ENCODE measurements at places on chromosomes 7 and 10.

DNA sequence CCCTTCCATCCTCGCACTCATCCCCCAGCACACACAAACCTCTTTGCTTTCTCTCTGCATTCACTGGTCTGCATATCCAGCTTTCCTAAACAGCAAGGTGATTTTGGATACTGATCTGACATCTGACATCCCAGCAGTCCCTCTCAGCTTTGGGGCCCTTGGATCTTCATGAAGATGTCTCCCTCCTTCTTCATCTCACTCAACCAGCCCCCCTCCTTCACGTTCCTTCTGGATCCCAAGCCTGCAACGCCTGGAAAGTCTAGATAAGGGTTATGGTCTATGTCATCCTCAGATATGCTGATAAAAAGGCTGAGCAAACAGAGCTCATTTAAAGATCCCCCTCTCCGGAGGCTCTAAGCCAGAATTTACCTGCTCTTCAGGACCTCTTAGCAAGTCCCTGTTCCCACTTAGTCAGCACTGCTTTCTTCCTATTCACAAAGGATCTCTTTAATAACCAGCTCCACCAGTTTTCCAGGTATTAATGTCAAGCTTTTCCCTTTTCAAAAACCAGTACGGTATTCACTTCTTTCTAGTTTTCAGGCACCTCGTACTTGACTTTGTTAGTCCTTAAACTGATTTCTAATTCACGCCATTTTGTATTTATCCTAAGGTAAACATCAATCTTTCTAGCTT, 38.9 kb downstream of the CREB3L2 start:
- no peak for DNase-seq

GRCh38 chr7:150502519-150502918, 12.2 kb upstream of the GIMAP7 start:
- DNase-seq: no peak

DNA sequence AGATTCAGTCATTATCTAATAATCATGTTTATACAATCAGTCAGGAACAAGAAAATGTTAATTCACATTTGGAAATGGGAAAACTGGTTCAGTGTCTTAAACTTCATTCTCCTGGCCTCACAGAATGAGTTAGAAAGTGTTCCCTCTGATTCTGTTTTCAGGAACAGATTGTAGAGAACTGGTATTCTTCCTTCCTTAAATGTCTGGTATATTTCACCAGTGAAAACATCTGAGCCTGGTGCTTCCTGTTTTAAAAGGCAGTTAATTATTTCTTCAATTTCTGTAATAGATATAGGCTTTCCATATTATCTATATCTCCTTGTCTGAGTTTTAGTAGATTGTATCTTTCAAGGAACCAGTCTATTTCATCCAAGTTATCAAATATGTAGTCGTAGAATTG, 97.1 kb upstream of the TMEM168 start:
- DNase-seq: no peak

- no peak for DNase-seq
These were observed 100.7 kb upstream of the PRKCQ start for GRCh38 chr10:6680735-6681134.

DNA sequence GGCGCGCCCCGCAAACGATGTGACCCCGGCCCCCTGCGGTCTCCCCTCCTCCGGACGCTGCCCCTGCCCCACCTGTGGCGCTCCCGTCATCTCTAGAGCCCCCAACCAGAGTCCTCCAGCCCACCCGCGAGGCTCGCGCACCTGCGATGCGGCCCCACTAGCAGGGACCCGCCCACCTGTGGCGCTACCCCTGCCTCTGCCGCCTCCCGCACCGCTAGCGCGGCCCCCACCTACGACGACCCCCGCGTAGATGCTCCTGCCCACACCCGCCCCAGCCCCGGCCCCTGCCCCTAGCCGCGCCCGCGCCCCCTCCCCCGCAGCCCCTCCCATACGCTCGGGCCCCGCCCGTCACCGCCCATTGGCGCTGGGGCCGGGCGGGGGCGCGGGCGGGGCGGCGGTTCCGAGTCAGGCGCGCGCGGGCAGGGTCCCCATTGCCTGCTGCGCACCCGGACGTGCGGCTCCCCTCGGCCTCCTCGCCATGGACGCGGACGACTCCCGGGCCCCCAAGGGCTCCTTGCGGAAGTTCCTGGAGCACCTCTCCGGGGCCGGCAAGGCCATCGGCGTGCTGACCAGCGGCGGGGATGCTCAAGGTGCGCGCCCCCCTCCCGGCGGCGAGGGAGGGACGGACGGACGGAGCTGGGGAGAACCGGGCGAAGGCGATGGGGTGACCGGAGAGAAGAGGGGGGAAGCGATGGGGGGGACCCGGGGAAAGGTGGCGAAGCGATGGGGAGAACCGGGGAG, at the start of gene PFKP:
Gene PFKP (plus strand): TSS at position 431 of the 741 bp plus-strand sequence. CDS start 48 bp downstream, at position 479.
- DNase-seq: no peak

- DNase-seq: no peak
These were observed 24.6 kb upstream of the FAM221A start for GRCh38 chr7:23655433-23655832.

DNA sequence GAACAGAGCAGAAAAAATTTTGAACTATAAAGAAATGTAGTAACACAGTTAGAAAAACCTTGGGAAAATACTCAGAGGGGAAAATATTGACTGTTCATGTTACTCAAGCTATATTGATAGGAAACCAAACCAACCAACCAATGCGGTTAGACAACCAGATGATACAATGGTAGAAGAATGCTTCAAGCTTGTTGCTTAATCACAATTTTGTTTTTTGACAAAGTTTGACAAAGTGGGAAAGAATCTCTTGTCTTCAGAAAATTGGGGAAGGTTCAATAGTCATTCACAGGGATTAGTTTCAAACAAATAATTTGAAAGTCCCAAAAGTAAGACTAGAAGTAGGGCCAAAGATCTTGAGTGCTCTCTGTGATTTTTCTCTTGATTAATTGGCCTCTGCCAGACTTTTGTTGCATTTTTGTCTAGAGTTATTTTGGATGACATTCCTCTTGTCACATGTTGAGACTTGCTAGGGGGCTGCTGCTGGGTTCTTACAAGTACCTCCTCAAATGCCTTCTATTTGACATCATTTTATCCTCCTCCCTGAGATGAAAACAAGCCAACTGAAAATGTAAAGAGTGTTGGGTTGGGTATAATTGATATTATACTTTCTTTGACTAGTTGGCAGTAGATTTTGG, 233.1 kb upstream of the PHYHIPL start:
- no peak for DNase-seq

- no peak for DNase-seq
These were observed 48.5 kb upstream of the BHLHA15 start for GRCh38 chr7:98162758-98163157.

- no peak for DNase-seq
These were observed 40.3 kb upstream of the RELN start for GRCh38 chr7:104029765-104030164.

DNA sequence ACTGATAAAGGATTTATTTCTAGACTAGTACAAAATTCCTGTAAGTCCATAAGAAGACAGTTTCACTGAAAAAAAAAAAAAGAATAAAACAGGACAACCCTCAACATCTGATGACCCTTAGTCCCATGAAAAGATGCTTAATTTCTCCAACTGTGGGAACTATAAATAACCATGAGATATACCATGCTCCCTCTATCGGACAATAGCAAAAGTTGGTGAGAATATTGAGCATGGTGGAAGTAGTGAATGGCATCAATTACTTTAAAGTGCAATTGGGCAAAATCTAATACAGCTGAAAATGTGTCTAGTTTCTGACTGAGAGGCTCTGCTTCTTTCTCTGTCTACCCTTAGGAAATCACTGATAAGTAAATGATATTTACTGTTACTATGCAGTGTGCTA, 348.8 kb downstream of the SUGCT start:
- DNase-seq: no peak

DNA sequence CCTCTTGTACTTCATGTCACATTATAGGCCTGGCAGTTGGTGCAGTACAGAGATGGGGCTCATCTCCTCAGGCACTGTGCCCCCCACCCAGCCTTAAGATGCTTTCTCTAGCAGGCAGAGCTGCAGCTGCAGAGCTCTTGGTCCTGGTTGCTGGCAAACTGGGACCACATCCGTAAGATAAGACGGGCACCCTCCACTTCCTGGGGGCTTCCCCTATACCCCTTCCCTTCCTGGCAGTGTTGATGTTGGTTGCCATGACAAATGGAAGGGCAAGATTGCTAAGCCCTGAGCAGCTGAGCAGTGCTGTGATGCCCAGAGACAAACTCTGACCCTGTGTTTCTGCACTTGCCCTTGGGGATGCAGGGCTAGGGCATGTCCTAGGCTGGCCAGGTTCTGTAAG, 103.4 kb upstream of the ANLN start:
- DNase-seq: no peak

DNA sequence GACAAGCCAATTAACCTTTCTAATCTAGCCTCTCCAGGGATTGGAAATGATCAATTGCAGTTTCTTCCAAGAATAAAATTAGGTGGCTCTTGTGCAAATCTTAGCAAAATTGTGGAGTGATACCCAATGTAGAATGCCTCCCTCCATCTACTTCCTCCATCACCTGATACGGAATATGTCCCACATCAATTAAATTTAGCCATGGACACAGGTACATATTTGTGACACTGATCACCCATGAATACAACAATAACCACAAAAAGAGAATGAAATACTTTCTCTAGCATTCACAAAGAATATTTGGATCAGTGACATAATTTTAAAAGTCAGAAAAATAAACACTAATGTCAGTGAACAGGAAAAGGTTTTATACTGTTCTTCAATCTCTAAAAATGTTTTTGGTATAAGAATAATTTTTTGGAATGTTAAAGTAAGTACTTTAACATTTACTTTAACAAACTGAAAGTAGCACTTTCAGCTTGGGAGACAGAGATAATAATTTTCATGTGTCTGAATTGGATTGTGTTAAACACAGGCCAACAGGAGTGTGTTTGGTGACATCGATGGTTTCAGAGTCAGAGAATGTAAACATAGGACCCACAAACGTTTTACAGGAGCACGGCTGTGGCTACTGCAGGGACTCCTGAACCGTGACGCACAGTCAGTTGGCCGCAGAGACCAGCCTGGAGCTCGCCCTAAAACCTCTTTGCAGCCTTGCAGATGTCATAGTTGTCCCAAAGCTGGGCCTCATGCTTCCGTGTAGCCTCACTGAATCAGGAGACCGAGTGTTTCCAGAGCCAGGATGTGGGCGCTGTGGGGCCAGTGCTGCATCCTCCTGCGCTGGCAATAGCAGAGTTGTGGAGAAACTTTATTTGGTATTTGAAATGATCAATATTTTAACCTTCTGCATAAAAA, 7.2 kb downstream of the RBM20 start:
- DNase-seq: no peak

DNA sequence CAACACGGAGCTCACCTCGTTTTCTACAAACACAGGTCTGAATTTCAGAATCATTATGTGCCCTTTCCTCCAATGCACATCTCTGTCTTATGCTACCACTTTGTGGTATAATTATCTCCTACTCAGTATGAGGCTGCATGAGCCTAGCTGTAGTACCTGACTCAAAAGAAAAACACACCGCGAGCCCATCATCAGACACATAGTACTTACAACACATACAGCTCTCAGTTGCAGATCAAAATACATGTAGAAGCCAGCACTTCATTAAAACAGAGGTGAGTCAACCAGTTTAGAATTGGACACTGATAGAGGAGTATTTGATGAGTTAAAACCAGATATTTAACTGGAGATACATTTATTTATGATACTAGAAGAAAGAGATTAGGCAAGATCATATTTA, 1.4 kb upstream of the RTKN2 start:
- DNase-seq: no peak

DNA sequence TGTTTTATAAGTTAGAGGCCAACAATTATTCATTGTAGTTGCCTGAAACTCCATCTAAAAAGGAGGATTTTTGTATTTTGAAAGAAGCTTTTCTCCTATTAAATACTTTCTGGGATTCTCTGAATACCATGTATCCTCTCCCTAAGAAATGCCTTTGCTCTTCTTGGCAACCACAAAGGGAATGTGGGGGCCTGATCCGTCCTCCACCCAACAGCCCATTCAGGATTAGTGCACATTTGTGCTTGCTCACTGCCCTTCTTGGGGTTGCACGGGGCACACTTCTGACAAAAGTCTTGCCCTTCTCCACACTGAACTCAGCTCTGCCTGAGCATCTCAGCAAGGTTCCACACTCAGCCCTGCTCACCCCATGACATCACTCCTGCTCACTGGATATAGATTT, 194.2 kb downstream of the SLC25A13 start:
- no peak for DNase-seq

DNA sequence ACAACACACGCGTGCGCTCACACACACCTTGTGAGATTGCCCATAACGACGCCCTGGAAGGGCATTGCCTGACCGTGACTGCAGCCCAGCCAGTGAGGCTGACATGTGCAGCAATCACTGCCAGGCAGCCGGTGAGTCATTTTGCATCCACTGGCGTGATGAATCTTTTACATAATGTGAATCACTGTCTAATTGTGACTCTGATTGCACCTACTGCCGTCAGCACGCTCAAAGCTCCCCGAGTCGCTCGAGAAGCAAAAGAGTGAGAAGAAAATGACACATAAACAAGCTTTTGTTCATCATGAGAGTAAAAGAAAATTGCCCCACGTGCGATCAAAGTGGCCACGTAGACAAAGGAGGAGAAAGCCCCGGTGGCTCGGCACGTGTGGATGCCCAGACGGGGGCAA, 117.4 kb upstream of the PFKP start:
- no peak for DNase-seq

DNA sequence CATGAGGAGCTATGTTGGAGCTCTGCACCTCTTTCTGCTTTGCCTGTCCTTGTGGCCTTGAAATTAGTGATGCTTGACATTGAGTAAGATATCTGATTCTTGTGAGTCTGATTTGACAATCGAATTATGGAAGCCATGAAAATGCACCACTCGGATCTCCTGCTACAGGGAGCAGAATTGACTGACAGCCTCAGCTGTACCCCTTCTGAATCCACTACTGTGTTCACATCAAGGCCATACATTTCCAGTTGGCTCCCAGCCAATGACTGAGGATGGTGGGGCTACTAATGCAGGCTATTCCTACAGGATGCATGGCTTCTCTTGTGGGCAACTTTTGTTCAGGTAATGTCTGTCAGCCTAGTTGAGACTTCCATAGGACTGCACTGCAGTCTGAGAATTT, 321.9 kb downstream of the REEP3 start:
- no peak for DNase-seq

DNA sequence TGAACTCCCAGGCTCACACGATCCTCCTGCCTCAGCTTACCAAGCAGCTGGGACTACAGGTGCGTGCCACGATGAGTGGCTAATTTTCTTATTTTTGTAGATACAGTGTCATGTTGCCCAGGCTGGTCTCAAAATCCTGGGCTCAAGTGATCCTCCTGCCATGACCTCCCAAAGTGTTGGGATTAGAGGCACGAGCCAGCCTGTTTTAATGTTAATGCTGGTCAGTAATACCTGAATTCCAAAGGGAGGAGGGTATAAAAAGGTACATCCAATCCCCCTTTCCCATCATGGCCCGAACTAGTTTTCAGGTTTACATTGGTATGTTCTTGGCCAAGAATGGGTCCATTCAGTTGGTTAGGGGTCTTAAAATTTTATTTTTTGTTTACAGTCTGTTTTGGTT, 329.1 kb downstream of the PARD3 start:
- DNase-seq: no peak

- DNase-seq: no peak
These were observed 195.8 kb upstream of the MKLN1 start for GRCh38 chr7:131131746-131132431.
